NCI-H2227 treated with DMSO at 0.1 percent for 48 hours (cell line): ENCODE measurements at places on chromosomes 12 and 14.

- no peak for DNase-seq
Observed at GRCh38 chr12:91204421-91204820, 21.8 kb upstream of the DCN start.

GRCh38 chr14:21428930-21429329 is 27.0 kb downstream of the CHD8 start:
- DNase-seq: no peak

GRCh38 chr14:81169711-81170103 is 51.1 kb downstream of the GTF2A1 start:
- no peak for DNase-seq

GRCh38 chr12:22538311-22538710 is 6.0 kb downstream of the C2CD5 start:
- DNase-seq: no peak

GRCh38 chr14:98176892-98177291 is 1095.1 kb downstream of the BCL11B start:
- DNase-seq: no peak

DNA sequence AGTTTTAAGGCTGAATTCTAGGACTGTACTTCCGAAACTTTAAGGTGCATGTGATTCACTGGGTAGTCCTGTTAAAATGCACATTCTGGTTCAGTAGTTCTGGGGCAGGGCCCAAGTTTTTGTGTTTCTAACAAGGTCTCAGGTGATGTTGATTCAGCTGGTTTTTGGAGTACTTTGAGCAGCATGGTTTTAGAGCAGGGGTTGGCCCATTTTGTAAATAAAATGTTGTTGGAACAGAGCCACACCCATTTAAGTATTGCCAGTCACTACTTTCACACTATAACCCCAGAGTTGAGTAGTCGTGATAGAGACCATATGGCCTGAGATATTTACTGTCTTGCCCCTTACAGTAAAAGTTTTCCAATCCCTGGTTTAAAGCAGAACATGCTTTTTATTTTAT is 111.3 kb downstream of the SYNE2 start:
- no peak for DNase-seq

DNA sequence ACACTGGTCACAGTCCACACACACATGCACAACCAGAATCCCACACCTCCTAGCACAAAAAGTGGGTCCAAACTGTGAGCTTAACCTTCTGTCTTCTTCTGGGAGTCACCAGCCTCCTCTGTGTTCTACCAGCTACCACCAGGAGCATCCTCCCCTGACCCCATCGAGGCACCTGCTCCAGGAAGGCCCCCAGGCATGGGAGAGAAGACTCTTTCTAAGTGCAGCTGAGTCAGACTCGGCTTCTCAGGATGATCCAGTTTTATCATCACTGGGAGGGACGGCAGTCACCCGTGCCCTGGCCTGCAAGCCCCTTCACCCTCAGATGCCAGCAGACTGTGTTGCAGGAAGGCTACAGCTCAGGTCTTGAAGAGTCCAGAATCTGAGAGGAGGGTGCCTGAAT is 7.9 kb upstream of the ENDOU start:
- no peak for DNase-seq

- no peak for DNase-seq
Observed at GRCh38 chr14:90611936-90612335, 204.3 kb downstream of the TTC7B start.

GRCh38 chr12:62256408-62257096 is 3.7 kb upstream of the USP15 start:
- DNase-seq: no peak

DNA sequence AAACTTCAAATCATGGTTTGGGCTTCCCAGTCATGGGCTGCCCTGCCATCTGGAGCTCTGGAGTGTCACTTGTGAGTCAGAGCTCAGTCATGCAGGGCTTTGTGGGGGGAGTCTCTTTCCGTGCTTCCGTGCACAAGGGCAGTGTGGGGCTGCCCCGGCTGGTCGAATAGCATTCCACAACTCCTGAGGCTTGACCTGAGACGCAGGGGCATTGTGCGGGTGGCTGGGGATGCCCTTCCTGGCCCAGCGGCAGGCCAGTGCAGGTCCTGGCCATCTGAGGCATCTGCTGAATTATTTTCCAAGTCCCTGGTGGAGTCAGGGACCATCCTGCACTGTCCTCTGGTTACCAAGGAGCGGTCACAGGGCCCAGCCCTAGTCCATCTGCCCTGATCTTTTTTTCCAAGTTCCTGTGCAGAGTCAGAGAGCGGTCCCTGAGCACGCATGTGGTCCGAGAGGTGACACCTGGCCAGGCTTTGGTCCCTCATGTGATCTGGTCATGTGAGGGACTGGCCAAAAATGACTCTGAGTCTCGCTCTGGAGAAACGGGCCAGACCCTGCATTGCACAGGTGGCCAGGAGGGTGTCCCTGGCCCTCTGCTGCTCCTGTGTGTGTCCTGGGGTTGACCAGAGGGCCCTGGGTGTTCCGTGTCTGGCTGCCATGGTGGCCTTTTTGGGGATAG is 167.0 kb upstream of the ALG10B start:
- DNase-seq: no peak

DNA sequence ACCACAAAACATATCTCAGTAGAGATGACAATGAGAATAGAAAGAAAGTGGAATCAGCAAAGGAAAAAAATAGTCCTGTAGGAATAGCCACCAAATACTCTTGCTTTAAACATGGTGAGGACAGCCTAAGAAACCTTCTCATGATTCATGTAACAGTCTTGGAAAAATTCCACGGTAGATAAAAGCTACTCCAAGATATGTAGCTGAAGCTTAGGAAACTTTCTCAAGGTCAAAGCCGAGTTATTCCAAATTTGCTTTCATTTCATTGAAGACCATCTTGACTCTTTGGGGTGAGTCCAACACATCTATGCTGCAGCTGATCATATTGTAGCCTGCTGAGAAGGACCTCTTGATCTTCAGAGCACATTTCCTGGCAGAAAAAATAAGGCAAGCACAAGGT is 157.6 kb downstream of the PAH start:
- no peak for DNase-seq

DNA sequence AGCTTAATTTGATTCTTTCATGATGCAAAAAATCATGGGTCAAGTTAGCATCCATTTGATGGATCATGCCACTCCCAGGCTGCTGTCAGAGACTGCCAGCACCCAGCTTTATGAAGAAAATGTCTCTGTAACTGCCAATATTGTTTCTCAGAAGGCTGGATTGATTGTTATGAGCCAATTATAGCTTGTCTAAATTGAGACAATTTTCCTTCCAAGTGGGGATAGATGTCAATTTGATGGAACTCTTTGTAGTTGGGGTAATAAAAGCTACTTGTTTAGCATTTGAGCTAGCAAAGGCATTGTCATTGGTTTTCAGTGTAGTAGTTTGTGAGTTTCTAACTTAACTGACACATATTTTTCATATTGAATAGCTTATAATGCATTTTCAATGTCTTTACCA is 82.1 kb upstream of the DACT1 start:
- DNase-seq: no peak

DNA sequence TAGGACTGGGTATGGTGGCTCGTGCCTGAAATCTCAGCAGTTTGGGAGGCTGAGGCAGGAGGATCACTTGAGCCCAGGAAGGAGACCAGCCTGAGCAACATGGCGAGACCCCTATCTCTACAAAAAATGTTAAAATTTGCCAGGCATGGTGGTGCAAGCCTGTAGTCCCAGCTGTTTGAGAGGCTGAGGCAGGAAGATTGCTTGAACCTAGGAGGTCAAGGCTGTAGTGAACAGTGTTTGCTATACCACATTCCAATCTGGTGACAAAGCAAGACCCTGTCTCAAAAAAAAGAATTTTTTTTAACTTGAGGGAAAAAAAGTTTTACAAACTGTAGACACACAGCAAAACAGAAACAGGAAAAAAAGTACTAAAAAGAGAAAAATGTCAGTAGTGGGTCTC is 2.3 kb upstream of the MAP3K9 start:
- DNase-seq: no peak

DNA sequence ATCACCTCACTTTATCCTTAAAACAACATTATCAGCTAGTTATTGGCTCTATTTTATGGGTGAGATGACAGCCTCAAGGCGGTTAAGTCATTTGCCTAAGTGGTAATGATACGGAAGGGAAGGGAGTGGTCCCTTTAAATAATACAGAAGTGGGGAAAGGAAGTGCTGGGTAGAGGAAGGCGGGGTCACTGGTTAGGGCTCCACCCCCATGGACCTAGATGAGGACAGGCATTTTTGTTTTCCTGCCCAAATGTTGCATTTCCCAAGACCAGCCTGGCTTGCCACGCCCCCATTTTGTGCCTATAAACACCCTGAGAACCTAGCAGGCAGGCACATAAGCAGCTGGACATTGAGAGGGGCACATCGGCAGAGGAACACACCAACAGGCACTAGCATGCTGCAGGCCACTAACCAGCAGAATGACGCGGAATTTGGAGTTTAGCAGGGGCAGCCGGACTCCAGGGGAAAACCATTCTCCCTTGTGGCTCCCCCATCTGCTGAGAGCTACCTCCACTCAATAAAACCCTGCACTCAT is 100.9 kb downstream of the EPS8 start:
- peak; percentile 59 for DNase-seq

GRCh38 chr12:111685811-111686573 is at the start of the genes ACAD10 and BRAP:
ACAD10 (plus strand) TSS chr12:111686053; CDS start chr12:111692710, 6,657 bp downstream.
BRAP (minus strand) TSS chr12:111685956; CDS start chr12:111685792, 164 bp downstream.
- DNase-seq: peak; percentile 95

DNA sequence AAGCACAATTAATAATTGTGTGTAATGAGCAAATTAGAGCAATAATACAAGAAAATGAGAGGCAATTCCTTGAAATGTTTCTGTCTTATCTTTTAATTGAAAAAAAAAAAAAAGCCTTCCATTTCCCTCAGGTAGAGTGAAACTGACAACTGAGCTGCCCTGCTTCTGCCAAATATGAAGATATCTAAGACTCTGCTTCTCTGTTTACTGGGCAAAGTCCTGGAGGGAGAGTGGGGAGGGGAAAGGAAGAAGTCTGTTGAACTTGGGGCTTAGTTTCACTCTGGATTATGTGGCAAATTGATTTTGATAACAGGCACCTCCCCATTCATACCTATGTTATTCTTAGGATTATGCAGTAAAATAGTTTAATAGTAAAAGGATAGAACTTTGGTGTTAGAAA is 364.9 kb downstream of the NRXN3 start:
- DNase-seq: no peak

DNA sequence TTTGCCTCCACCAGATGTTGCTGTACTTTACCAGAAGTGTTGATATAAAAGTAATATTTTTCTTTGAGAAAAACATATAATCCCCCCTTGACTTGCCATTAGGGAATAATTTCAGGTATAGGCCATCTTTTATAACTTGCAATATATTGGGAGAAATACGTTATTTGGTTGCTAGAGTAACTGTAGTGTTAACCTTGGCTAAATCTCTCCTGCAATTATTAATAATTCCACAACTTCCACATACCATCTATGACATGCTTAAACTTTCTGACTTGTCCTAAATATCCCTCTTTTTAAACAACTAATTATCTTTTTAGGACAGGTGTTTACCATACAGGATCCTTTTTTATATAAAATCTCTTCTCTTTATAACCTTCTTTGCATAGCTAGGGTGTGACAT is 1048.2 kb downstream of the SLC16A7 start:
- no peak for DNase-seq

- DNase-seq: no peak
Observed at GRCh38 chr14:59004012-59004411, 184.5 kb upstream of the DAAM1 start.

DNA sequence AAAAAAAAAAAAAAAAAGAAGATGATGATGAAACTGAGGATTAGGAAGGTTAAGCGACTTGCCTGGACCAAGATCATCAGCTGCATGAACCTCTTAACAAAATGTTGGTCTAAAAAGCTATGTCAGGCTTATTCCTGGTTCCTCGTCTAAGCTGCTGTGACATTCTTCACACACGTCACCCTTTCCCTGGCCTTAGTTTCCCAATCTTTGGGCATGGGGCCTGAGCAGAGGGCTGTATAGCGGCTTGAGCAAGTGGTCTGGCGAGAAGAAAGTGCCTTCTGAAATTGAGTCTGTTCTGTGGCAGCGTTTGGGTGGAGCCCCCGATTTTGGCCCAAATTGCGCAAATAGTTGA is 58.7 kb upstream of the CCND2 start:
- no peak for DNase-seq

GRCh38 chr12:43222796-43223195 is 329.2 kb downstream of the ADAMTS20 start:
- no peak for DNase-seq

DNA sequence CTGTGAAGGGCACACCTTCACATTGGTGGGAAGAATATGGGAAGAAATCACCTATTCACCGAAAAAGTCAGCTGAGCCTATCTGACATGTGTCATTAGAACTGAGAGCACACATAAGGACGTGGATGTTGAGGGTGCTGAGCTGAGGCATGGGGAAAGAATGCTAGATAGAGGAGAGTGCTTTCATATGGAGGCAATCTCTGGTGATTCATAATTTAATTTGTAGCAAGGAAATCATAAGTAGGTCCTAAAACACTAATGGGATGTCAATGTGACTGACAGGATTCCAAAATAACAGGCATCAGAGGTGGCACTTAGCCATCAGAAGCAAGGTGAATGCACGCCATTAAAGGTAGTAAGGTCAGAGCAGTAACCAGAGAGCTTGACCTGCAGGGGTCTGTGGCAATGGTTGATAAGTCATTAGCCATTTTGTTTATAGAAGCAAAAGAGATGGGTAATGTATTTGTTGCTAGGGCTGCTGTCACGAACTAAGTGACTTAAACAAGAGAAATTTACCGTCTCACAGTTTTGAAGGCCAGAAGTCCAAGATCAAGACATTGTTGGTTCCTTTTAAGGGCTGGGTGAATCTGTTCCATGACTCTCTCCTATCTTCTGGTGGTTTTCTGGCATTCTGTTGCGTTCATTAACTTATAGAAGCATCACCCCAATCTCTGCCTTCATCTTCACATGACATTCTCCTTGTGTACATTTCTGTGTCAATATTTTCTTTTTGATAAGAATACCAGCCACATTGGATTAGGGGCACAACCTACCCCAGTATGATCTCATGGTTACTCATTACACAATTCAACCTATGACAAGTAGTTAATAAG is 69.3 kb downstream of the ANKS1B start:
- DNase-seq: no peak

- DNase-seq: no peak
Observed at GRCh38 chr12:9941838-9942237, 9.7 kb upstream of the CLEC2A start.

DNA sequence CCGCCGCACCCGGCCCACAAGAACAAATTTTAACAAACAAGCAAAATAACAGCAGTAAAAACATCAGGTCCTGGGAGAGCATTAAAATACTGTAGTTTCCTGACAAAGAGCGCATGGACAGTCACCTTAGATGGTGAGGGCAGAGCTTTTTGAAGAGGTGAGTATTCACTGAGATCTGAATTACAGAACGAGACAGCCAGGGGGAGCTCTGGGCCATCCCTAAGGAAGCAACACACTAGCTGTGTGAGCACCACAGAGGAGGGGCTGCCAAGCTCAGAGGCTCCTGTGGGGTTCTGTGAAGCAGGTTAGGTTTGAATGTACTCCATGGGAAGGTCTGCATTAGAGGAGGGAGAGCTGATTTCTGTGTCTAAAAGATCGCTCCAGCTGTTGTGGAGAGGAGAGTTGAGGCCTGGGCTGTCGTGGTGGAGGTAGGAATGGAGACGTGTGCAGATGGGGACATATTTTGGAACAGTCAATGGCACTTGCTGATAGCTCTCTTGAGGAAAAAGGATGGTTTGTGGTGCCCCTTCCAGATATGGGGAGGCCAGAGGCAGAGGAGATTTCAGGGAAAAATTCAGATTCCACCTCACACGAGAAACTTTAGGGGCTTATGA is 72.9 kb downstream of the TRAFD1 start:
- DNase-seq: peak; percentile 27

- peak; percentile 53 for DNase-seq
Observed at GRCh38 chr12:54220092-54220557, 31.3 kb upstream of the SMUG1 start.

- DNase-seq: no peak
Observed at GRCh38 chr14:94539181-94539580, 22.1 kb upstream of the SERPINA4 start.
